Activated T-cell treated with anti-CD3 and anti-CD28 coated beads for 4 hours (primary cell): ENCODE measurements at places on chromosomes 11 and 22.

DNA sequence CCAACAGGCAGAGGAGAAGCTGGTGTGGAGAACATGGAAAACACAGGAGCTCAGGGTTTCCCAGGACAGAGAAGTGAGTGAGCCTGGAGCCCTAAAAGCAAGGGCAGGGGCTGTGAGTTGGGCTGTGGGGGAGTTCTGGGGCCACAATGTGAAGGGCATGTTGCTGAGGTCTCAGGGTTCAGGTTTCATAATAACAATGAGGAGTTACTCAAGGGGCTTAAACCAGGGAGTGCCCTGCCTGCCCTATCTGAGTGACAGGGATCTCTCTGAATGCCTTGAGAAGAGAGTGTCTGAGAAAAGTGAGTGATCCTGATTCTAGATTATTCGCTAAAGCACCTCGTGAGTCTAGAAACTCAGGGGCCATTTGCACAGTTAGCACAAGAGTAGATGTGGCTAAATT, 129.6 kb downstream of the VPREB1 start:
- DNase-seq, result no peak

GRCh38 chr11:113967361-113967760, 7.5 kb upstream of the HTR3A start:
- DNase-seq, result no peak

- no peak for DNase-seq
These were observed 97.9 kb downstream of the PDHX start for GRCh38 chr11:35014346-35014745.

- DNase-seq, result no peak
These were observed 9.0 kb downstream of the TUBA8 start for GRCh38 chr22:18119409-18120110.

GRCh38 chr22:38282397-38282796, 9.6 kb upstream of the TMEM184B start:
- no peak for DNase-seq

DNA sequence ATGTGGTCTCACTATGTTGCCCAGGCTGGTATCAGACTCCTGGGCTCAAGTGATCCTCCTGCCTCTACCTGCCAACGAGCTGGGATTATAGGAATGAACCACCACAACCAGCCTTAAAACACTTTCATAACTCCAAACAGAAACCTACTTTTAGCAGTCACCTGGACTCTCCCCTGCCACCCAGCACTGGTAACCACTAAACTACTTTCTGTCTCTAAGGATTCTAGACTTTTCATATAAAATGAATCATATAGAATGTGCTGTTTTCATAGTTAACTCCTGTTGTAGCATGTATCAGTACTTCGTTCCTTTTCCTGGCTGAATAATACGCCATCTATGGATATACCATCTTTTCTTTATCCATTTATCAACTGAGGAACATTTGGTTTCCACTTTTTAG, 29.4 kb upstream of the PISD start:
- DNase-seq, result no peak

DNA sequence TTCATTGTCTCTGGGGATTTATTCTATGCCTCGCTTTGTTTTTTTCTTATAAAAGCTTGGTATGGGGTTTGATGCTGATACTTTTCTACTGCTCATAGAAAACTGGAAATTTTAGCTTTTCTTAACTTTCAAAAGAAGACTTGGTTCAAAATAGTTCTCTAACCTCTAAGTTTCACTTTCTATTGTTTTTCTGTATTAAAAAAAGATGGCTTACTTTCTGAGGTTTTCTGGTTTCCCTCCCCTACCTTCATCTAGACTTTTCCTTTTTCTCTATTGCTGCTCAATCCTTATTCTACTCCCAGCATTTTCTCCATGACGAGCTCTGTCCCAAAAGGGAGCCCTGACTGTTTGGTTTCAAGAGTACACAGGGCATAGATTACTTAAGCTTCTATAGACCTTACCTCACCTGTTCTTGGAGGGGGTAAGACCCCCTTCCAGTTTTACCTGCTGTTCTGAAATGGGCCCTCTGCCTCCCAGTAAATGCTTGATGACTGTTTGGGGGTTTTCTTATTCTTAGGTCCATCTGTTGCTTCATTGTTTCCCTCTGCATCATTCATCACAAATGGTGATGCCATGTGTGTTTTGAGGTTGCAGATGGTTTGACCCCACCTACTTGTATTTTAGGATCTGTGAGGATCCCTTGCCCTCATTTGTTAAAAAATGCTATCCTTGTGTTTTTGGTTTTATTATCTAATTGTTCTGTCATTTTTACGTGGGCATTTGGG, 29.5 kb downstream of the DNHD1 start:
- no peak for DNase-seq

DNA sequence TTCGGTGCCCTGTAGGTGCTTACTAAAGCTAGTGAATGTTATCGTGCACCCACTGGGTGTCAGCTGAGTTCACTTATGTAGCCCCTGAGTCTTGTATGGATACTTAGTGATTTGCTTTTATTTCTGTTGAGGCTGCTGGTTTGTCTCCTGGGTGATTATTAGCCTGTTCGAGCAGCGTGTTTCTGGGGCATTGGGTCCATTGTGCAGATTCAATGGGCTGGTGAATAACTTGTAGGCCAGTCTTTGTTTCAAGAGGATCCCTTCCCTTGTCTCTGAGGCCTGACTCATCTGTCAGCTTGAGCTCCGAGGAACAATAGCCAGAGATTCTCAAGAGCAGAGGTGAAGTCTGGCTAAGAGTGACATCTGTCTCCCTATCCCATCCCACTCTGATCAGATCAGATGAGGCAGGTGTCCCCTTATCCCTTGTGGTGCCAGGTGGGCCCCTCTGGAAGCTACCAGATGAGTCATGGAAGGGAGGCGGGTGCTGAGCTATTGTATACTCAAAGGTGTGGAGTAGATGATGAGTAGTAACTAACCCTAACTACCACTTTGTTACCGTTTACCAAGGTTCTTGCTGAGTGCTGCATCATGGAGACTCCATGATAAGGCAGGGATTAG, 3.7 kb downstream of the MIAT start:
- no peak for DNase-seq

DNA sequence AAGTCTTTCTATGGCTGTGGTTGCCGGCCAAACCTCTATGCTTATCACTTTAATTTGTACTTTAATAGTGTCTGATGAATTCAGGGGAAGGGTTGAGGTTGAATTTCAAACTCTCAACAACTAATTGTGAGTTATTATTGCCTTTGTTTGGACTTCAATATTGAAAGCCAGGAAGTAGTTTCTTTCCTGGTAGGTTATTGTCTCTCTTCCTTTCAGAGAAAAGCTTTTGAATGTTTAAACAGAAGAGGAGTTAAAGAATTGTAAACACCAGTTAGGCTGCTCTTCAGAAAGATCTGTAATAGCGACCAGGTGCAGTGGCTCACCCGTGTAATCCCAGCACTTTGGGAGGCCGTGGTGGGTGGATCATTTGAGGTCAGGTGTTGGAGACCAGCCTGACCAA, 22.2 kb downstream of the NNMT start:
- DNase-seq, result no peak

DNA sequence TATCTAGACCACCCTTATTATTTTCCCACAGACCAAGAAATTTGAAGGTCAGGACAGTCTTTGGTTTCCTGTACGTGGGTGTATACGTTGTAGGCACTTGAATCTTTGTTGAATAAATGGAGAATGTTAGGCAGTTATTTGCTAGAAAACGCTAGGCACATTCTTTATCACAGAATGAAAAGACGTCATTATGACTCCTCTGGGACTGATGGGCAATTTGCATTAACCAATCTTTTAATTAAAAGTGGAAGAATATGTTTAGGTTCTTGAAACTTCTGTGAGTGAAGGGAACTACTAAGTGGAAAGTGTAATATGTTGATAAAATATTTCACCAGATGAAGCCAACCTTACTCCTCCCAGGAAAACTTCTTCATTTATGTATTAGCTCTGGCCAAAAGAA, 5.7 kb downstream of the CAT start:
- DNase-seq, result no peak

GRCh38 chr11:16946477-16947282, 67.5 kb downstream of the PLEKHA7 start:
- DNase-seq, result no peak

DNA sequence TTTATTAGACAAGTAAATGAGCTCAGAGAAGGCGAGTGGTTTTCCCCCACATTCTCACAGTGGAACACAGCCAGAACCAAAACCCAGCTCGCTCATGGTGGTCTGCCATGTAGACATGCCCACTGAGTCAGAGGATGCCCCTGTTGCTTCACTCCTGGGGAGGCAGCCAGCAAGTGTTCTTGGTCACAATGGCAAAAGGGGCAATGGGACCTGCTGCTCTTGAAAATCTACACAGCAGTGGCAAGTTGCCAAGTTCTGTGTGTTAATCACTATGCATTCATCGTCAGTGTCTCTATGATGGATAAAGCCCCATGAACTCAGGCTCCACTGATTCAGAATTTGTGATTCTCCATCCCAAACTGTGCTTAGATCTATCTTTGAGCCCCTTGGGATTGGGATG, 64.7 kb upstream of the TBCEL start:
- DNase-seq, result no peak
